ENCODE measurements at places on chromosomes 3 and 15. TPM values are rescaled to one million over a fixed set of nuclear protein-coding genes. Genes with fewer than 3 reads are reported as not detected.

ARHGEF26 gene
- 0.14 TPM for total RNA-seq

CTXN2 gene
- total RNA-seq: not detected

ANKRD63 gene
- total RNA-seq: not detected

PLCH1 gene
- not detected for total RNA-seq

NDN gene
- not detected for total RNA-seq

ACAN gene
- total RNA-seq: not detected

SAMD7 gene
- not detected for total RNA-seq

SV2B gene
- 0.03 TPM for total RNA-seq

THSD4 gene
- total RNA-seq: not detected

SCAMP5 gene
- 0.33 TPM for total RNA-seq

NOX5 gene
- 0.06 TPM for total RNA-seq

HHLA2 gene
- 0.58 TPM for total RNA-seq

IRAK2 gene
- 5.3 TPM for total RNA-seq

LRRC31 gene
- total RNA-seq: not detected

BOC gene
- not detected for total RNA-seq

DUOX2 gene
- total RNA-seq: 0.06 TPM

RLBP1 gene
- total RNA-seq: not detected

PROS1 gene
- not detected for total RNA-seq

LRRC34 gene
- total RNA-seq: 0.33 TPM

RSRC1 gene
- 35.7 TPM for total RNA-seq

SOX2 gene
- not detected for total RNA-seq

DLEC1 gene
- total RNA-seq: 13.2 TPM

HEMK1 gene
- 55.3 TPM for total RNA-seq

CFAP161 gene
- not detected for total RNA-seq

KNG1 gene
- total RNA-seq: not detected

FRMD5 gene
- not detected for total RNA-seq

DNAH12 gene
- 0.11 TPM for total RNA-seq

CLSTN2 gene
- not detected for total RNA-seq

GOLGA6D gene
- not detected for total RNA-seq

GHSR gene
- not detected for total RNA-seq

CPLX3 gene
- total RNA-seq: not detected

C3orf22 gene
- total RNA-seq: not detected

HYAL1 gene
- total RNA-seq: 0.50 TPM

SUCNR1 gene
- total RNA-seq: 0.15 TPM

NRROS gene
- total RNA-seq: 18.7 TPM

MRAS gene
- 2.0 TPM for total RNA-seq

TMEM266 gene
- not detected for total RNA-seq

MYO5A gene
- total RNA-seq: 43.9 TPM

CCDC54 gene
- not detected for total RNA-seq

MAGI1 gene
- total RNA-seq: 0.20 TPM

Data from CD4-positive, alpha-beta memory T cell (primary cell).